ENCODE measurements at places on chromosomes 2 and 18.

GRCh38 chr2:60313470-60314172, 239.8 kb downstream of the BCL11A start:
- DNase-seq, result no peak

DNA sequence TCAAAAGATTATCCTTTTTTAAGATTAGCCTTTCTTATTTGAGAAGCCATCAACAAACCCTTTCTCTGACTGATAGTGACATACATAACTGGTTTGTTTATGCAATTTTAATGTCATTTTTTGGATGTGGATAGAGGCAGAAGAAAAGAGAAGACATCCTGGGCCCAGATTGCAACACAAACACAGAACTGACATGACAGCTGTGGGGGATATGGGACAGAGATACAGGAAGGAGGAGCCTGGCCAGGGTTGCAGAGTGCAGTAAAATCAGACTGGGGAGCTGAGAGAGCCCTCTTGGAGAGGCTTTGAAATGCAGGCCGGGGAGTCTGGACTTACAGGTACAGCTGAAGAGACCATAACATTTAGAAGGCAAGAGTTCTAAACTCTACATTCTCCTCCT, 65.1 kb downstream of the SIGLEC15 start:
- DNase-seq, result peak; percentile 87

- DNase-seq, result no peak
These were observed 24.2 kb downstream of the TET3 start for GRCh38 chr2:74008761-74009395.

GRCh38 chr2:120566331-120567035, 169.2 kb upstream of the GLI2 start:
- DNase-seq, result no peak

GRCh38 chr18:45174629-45175136, 440.6 kb upstream of the SLC14A2 start:
- no peak for DNase-seq

DNA sequence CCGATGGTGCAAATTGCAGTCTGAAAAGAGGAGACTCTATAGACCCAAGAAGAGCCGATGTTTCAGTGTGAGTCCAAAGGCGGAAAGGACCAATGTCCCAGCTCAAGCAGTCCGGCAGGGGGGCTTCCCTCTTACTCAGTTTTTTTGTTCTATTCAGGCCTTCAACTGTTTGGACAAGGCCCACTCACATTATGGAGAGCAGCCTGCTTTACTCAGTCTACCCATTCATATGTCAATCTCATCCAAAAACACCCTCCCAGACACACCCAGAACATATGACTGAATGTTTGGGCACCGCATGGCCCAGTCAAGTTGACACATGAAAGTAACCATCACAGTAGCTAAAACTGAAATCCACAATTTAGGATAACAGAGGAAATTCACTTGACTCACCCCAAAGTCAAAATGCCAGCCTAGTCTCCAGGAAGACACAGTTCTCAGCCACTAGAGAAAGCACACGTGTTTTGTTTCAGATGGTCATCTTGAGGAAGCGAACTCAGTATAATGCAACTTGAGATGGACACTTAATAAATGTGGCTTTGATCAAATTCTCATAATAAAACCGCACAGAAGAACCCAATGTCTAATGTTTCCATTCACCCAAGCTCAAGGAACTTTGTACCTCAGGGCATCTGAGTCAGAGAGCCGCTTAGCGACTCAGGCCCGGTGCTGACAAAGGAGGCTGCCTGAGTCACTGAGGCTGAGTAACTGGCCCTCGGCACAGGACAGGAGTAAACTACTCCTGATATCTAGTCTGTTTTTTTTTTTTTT, 2.4 kb downstream of the FHL2 start:
- DNase-seq, result no peak

DNA sequence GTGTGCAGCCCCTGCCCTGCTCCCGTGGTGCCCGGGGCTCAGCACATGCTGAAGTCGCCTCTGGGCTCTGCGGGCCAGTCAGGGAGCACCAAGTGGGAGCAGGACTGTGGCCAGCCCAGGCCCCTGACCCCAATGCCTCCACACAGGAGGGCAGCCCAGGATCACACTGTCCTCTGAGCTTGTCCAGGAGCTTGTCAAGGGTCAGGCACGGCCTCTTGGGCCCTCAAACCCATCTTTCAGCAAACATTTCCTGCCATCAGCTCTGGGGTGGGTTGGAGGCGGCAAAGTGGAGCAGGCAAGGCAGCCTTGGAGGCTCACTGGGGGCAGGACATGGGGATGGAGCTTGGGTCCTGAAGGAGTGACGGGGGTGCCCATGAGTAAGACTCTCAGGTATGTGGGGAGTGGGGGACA, 10.3 kb downstream of the SNED1 start:
- no peak for DNase-seq

GRCh38 chr18:70362258-70362657, 73.4 kb downstream of the SOCS6 start:
- DNase-seq, result no peak

DNA sequence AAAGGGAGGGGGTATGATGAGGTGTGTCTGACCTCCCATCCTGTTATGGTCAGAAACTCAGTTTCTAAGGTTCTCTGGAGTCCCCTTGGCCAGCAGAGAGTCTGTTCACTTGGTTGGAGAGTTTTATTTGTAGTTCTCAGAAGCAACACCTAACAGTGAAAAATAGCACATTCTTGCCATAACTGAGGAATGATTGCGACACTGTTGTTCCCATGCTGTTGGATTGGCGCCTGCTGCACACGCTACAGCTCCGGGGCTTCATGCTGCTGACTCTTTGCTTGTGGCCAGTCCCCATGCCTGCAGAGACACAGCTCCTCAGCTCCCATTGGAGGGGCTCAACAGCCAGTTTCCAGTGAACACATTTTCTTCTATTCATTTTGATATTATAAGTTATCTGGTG, 42.1 kb downstream of the TPGS2 start:
- no peak for DNase-seq

DNA sequence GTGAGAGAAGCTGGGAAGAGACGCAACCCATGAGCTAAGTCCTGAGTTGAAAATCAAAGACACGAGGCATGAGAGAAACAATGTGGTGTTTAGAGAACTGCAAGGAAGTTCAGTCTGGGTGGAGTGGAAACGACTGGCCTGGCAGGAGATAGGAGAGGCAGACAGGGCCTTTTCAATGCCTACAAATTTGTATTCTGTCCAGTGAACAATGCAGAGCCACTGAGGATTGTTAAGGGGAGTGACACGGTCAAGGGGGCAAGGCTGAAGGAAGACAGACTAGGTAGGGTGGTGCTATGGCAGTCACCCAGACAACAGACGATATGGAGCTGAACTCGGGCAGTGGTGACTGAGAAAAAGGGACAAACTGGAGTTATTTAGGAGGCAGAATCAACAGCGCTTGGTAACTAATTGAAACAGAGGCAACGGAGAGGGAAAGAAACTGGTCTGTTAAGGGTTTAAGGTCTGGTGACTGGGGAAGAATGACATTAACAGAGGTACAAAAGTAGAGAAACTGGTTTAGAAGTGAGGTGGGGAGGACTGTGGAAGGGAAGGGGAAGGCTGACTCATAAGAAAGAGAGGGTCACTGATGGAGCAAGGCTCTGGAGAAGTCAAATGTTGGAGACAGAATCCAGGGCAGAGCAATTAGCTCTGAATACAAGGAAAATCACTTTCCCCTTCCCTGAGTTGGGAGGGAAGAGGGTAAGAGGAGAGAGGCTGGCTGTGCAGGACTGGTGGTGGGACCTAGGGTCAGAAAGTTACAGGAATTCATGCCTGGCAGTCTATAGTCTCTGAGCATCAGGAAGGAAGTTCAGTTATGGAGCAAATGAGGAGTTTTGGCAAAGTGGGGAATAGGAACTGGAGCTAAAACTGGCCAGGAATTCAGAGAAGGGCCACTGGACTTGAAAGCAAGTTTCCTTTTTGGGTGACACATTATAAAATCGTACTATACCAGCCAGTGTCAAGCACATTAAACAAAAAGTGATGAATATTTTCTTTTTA, 63.4 kb upstream of the CHRNA1 start:
- no peak for DNase-seq

GRCh38 chr18:3279201-3280185, 17.6 kb downstream of the MYL12B start:
- DNase-seq, result no peak

DNA sequence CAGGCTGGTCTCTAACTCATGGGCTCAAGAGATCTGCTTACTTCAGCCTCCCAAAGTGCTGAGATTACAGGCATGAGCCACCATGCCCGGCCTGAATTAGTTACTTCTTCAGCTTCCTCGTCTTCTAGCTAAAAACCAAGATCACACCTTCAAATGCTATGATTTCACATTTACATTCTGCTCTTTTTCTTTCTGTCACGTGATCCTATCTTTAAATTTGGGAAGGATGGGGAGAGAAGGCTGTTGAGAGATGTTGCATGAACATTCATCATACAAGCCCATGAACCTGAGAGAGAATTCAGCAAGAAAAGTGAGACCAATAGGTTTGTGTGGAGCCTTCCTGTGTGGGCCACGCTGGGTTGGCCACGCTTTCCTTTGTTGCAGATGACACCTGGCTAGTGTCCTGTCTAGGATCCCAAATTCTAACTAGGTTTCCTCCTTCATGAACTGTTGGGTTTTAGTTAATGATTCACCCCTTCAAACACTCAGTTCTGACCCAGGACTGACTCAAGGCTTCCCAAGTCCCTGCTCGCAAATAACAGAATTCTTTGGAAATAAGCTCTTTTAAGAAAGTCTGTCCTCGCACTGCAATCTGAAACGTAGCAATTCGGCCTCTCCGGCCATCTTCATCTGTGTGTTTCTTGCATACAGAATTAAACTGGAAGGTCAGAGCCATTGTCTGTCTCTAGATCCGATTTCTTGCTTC, 57.3 kb upstream of the CREB1 start:
- DNase-seq, result no peak

- no peak for DNase-seq
These were observed 9.6 kb downstream of the SSB start for GRCh38 chr2:169808221-169808620.

DNA sequence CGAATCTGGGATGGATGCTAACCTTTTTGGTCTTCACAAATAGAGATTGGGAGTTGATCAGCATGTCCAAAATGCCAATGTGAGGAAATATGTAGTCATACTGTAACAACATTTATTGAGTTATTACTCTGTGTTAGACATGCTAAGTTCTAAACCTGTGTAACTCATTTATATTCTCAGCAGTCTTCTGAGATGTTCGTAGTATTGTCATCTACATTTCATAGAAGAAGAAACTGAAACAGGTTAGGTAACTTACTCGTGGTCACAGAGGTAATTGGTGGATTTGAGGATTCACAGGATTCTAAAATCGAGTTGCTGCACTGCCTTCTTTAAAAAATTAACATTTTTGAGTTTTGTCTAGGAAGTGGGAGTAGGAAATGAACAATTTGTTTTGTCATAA, 162.1 kb downstream of the UBE2E3 start:
- no peak for DNase-seq

GRCh38 chr18:58997811-58998337, 133.2 kb downstream of the ZNF532 start:
- DNase-seq, result no peak

- DNase-seq, result no peak
These were observed 21.8 kb upstream of the TANK start for GRCh38 chr2:161138429-161138828.

GRCh38 chr2:67666386-67667053, 269.4 kb downstream of the ETAA1 start:
- no peak for DNase-seq
